ENCODE measurements at places on chromosomes 1 and 21.

DNA sequence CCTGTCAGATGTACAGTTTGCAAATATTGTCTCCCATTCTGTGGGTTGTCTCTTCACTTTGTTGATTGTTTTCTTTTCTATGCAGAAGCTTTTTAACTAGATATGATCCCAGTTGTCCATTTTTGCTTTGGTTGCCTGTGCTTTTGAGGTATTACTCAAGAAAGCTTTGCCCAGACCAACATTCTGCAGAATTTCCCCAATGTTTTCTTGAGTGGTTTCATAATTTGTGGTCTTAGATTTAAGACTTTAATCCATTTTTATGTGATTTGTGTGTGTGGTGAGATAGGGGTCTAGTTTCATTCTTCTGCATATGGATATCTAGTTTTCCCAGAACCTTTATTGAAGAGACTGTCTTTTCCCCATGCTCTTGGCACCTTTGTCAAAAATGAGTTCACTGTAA, 116.9 kb downstream of the DUSP10 start:
- no peak for DNase-seq

DNA sequence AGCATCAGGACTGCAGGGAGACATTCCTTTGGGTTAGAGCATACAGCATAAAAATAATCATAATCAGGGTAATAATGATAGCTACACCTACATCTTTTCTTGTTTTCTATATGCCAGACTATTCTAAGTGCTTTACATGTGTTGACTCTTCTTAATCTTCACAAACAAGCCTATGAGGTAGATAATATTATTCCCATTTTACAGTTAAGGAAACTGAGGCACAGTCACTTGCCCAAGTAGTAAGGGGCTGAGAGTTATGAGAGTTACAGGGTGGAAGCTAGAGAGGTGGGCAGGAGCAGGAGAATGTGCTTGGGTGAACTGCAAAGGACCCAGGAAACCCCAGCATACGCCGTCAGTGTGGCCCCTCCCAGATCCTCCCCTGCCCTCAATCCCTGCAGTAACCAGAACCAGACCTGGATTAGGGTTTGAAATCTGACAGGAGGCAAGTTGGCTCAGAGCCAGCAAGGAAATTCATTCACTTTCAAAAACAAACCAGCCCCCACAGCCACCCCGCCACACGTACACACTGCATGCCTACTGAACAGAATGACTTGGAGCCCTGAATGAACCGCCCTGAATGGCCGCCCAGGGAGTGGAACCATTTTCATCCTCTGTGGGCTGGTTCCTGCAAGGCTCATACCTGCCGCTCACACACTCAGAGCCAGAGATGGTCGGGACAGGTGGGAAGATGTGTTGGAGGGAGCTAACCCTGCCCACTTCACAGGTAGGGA, 126.1 kb downstream of the TRABD2B start:
- DNase-seq, result no peak

- no peak for DNase-seq
Measured at GRCh38 chr1:198917226-198917625, 278.4 kb downstream of the PTPRC start.

GRCh38 chr1:67978890-67979516, 71.4 kb downstream of the DIRAS3 start:
- DNase-seq, result peak; percentile 100

DNA sequence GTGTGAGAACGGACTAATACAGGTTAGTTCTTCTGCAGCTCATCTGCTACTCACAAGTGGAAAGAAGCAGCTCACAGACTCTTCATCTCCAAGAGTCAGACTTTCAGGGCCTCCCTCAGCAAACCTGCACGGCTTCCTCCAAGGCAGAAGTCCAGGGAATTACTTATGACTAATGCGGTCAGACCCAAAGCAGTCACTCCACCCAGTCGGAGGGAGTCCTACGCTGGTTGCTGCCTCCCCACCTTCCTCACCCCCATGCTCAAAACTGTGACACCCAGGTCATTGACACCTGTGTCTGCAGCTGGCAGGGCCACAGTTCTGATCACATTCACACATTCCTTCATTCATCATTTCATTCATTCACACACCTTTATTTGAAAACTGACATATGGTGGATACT, 38.4 kb upstream of the PRDM2 start:
- peak; percentile 24 for DNase-seq

GRCh38 chr1:167412920-167413319, 105.4 kb downstream of the CD247 start:
- DNase-seq, result no peak

DNA sequence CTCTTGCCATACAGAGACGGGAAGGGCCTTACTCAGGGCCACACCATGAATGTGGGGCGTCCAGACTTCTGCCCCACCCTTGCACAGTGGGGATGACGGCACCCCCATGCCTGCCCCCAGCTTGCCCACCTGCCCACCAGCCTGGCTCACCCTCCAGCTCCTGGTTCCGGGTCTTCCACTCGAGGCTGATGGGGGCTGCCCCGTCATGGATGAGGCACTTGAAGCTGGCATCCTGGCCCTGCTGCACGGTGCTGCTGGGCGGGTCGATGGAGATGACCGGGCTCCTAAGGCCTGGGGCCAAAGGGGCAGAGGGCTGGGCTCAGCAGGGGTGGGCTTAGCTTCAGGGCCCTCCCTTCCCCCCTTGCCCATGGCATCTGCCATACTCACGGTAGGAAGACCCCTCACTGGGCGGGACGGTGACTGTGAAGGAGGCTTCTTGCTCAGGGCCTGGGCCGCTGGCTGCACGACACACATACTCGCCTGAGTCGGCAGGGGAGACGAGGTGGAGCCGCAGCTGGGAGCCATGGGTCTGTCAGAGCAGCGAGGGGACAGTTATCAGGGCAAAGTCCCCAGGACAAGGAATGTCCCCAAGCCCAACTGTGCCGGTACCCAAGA, 29.9 kb downstream of the LDLRAD2 start:
- no peak for DNase-seq

GRCh38 chr1:91687452-91687851, 186.8 kb downstream of the CDC7 start:
- DNase-seq, result no peak

- peak; percentile 13 for DNase-seq
Measured at GRCh38 chr1:239426821-239427475, 40.6 kb downstream of the CHRM3 start.

- DNase-seq, result peak; percentile 40
Measured at GRCh38 chr1:28582248-28582615, 9.8 kb upstream of the RAB42 start.

GRCh38 chr1:31585736-31586365, 9.5 kb downstream of the TINAGL1 start:
- no peak for DNase-seq

DNA sequence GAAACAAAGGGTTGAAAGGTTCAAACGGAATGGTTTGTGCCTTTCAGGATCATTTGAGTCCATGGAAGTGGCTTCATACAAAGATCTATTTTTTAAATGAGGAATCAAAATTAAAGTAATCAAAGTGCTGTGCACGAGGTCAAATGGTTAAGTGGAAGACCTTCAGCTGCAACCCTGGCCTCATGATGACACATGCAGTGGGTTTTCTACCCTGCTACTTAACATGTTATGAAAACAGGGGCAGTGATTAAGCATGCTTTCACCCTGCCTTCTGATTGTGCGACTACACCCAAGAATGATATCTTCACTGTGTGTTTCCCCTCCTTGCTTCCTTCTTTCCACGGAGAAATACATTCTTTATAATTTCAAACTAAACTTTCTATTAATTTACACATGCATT, 604.2 kb downstream of the LRRIQ3 start:
- DNase-seq, result peak; percentile 34

- DNase-seq, result no peak
Measured at GRCh38 chr1:15744122-15744679, 1.9 kb downstream of the TMEM82 start.

- no peak for DNase-seq
Measured at GRCh38 chr1:231035799-231036198, 4.3 kb downstream of the FAM89A start.

GRCh38 chr1:26155370-26156284, 3.3 kb upstream of the FAM110D start:
- DNase-seq, result no peak

DNA sequence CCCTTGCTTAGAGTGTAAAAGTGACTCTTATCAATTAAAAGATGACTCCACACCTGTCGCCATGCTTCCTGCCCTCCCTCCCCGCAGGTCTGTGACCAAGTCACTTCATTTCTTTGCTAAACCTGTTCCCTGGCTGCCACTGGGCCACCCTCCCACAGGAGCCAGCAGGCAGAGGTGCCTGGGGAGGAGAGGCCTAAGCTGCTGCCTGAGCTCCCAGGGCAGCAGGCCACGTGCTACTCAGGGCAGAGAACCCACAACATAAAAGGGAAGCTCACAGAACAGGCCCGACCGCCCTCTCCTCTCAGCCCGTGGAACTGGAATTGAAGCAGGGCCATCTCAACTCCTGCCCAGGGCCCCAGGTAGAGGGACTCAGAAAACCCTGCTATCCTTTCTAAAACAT, 4.9 kb downstream of the C1orf198 start:
- no peak for DNase-seq

DNA sequence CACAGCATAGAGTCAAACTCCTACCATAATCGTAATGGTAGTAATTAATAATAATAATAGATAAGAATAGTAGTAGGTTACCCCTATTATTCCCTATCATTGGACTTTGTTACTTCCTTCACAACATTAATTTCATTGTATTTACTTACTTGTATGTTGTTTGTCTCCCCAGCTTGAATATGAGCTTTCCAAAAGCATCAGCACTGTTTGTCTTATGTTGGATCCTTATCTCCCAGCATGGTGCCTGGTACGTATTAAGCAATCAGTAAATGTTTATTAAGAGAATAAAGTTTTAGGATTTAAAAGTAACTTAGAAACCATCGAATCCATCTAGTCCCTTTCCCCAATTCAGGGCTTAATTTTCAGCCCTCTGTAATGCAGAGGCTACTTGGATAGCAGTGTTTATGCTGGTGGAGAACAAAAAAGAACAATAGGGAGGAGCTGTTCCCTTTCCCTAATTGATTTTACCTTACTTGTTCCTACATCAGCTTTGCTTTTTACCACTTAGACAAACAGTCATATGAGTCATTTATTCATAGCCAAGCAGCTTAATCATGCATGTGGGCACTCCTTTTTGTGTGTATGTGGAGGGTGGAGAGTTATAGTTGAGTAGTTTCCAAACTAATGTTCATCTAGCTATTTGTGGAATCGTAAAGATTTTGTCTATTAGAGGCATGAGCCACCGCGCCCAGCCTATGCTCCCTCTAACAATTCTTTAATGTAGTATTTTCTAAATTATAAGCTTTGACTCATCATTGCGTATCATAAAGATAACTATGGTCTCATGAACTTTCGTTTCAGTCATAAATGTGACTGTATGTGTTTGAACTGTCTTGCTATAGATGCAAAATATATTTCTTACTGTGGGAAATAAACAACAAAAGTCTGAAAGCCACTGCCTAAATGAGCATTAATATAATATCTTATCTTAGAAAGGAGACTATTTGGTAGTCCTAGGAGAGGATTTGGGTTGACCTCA, 20.9 kb upstream of the DR1 start:
- DNase-seq, result peak; percentile 85

- DNase-seq, result peak; percentile 49
Measured at GRCh38 chr1:20903437-20903836, 116.3 kb upstream of the HP1BP3 start.

- no peak for DNase-seq
Measured at GRCh38 chr1:214120191-214120590, 132.4 kb downstream of the PROX1 start.

DNA sequence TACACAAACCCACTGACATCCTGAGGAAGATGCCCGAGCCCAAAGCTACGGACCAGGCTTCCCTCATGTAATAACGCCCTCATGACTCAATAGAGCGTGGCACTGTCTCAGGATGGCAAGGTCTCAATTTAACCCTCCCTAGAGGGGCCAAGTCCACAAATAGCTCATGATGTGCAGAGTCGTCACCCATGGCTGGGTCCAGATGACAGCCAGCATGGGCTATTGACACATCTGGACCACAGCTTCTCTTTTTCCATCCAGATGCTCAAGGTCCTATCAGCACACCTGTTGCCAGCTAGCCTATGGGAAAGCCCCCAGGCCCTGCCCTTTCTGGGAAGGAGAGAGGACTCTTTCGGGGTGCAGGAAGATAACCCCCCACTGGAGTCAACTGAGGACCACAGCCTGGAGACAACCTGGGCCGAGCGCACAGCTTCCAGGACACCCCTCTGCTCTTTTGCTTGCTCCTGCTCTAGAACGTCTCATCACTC, 2.8 kb downstream of the LAPTM5 start:
- DNase-seq, result no peak

- peak; percentile 85 for DNase-seq
Measured at GRCh38 chr1:179141592-179142251, 59.9 kb downstream of the TOR3A start.

DNA sequence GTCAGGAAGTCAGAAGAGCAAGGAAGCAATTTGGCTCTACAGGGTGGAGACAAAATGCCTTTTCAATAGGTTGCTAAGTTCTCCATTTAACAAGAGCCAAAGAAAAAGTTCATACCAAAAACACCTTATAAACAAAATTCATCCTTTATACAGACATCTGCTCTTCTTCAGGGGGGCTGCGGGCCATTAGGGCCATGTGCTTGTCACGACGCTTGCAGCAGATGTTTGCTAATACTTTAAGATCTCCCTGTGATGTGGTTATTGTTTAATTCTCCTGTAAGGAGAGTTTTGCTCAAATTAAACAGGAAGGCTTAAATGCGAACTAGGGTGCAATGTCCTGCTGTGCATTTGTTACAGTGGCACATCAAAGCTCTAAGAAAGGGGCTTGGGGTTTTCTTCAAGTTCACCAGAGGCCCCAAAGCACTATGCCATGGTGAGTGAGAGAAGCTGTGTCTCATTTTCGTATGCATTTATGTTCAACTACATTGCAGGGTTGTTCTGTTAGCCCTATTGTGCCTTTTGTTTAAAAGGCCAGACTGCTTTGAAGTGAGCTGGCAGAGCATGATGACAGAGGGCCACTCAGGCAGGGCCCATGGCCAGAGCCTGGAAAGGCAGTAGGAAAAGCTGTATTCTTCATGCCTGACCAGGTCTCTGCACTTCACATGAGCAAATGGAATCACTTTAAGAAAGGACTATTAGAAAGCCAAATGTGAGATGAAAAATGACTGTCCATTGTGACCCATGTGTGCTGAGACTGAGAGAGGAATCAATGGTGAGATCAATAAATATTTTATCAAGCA, 24.8 kb upstream of the NTPCR start:
- no peak for DNase-seq

- peak; percentile 89 for DNase-seq
Measured at GRCh38 chr1:164591858-164592257, 32.9 kb downstream of the PBX1 start.

All from astrocyte (in vitro differentiated cells and primary cell).